ENCODE measurements at places on chromosomes 5 and 9.

- H3K27ac ChIP-seq = no peak overlapping the region
- H3K4me1 ChIP-seq = no peaks in the 10 kb centered on the region
- no peaks in the 10 kb centered on the region for H3K36me3 ChIP-seq
- H3K27me3 ChIP-seq = no peaks in the 10 kb centered on the region
- no peak for DNase-seq
- H3K4me3 ChIP-seq = no peak overlapping the region
Observed at GRCh38 chr5:4387290-4387689, 752.8 kb upstream of the ADAMTS16 start.

DNA sequence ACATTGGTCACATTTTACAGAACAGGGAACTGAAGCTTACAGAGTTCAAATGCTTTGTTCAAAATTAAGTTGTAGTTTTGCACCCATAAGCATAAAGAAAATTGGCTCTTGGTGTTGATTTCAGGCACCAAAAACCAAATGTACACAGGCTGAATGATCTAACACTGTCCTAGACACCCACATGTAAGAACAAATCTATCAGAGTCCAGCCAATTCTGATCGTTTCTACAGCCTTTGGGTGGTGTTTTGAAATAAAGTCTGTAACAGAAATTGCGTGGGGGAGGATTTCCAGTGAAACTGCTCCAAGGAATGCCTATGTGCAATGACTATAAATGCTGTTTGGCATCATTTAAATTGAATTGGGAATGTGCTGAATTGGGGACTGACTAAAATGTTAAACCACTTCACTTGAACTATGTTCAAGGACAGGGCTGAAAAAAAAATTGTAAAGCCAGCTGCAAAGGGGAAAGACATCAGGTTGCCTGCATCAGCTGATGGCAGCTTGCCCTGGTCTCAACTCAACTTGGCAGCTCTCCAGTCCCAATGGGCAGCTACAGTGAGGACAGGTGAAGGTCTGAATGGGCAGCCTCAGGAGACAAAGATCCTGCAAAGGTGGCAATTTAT, 92.2 kb upstream of the TRPC7 start:
- no peaks in the 10 kb centered on the region for H3K27me3 ChIP-seq
- no peaks in the 10 kb centered on the region for H3K36me3 ChIP-seq
- no peaks in the 10 kb centered on the region for H3K4me1 ChIP-seq
- no peak overlapping the region for H3K4me3 ChIP-seq
- DNase-seq = no peak

DNA sequence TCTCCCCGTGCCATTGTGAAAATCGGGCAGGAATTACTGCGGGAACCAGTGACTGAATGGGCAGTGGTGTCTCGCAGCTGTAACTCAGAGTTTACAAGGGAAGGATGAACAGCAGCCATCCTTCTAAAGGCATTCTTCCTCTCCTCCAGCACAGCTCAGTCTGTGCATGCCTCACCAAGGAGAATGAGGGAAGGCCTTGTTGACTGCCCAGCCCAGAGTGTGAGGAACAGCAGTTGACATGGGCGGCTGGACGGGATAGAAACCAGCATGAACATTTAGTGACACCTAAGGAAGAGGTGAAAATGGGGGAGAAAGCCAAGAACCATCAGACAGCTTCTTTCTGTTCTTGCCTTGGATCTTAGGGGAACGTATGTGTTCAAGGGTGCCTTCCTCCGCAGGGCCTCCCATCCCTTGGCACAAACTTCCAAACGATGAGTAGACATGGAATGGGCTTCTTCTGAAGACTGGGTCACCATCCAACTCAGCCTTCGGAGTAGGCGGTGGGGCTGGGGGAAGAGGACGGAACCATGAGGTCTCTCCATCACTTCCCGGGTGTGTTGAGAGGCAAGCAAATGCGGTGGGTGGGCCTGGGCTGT, 887 bp upstream of the PDE8B start:
- H3K4me3 ChIP-seq = peak overlapping the region; percentile 85
- H3K27ac ChIP-seq = no peak overlapping the region
- H3K4me1 ChIP-seq = peaks cover 14% of the 10 kb centered on the region
- peaks cover 55% of the 10 kb centered on the region for H3K27me3 ChIP-seq
- DNase-seq = no peak

DNA sequence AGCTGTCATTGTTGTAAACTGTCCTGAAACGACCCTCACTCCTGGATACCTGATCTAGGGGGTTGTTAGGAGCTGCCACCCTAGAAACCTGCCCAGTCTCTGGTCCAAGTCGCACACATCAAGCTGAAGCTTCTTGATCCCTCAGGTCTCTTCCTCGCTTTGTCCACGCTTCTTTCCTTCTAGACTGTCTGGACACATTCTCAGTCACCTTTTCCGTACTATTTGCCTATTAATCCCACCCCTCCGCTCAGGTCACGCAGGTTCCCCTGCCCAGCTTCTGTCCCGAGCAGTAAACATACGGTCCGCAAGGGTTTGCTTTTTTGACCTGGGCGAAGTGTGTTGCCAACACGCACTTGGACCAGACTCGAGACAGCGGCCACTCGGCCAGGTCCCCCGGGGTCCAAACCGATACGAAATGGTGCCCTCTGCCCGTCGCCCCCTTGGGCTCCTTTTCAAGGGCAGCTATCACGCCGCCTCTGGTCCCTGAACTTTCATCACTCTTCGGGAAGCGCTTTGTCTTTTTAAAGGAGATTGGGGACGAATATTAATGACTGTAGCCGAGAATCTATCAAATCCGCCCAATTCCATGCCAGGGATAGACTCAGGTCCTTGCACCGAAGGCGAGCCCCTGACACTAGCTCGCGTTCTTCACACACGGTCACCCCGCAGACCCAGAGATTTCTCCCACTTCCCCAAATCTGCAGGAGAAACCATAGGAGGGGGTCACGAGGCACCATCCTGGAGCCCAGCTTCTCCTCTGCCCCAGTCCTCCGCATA, 814 bp downstream of the PLCXD3 start:
- H3K4me3 ChIP-seq = no peak overlapping the region
- no peaks in the 10 kb centered on the region for H3K4me1 ChIP-seq
- no peaks in the 10 kb centered on the region for H3K36me3 ChIP-seq
- no peak for DNase-seq
- peaks cover 17% of the 10 kb centered on the region for H3K27me3 ChIP-seq

- no peak overlapping the region for H3K4me3 ChIP-seq
- no peaks in the 10 kb centered on the region for H3K27me3 ChIP-seq
- no peak for DNase-seq
- no peaks in the 10 kb centered on the region for H3K4me1 ChIP-seq
- peaks cover 57% of the 10 kb centered on the region for H3K36me3 ChIP-seq
Observed at GRCh38 chr5:62488531-62488930, 76.0 kb downstream of the IPO11 start.

- no peaks in the 10 kb centered on the region for H3K4me1 ChIP-seq
- no peaks in the 10 kb centered on the region for H3K36me3 ChIP-seq
- no peak overlapping the region for H3K27ac ChIP-seq
- no peak for DNase-seq
Observed at GRCh38 chr5:60673334-60673733, 26.6 kb downstream of the DEPDC1B start.

DNA sequence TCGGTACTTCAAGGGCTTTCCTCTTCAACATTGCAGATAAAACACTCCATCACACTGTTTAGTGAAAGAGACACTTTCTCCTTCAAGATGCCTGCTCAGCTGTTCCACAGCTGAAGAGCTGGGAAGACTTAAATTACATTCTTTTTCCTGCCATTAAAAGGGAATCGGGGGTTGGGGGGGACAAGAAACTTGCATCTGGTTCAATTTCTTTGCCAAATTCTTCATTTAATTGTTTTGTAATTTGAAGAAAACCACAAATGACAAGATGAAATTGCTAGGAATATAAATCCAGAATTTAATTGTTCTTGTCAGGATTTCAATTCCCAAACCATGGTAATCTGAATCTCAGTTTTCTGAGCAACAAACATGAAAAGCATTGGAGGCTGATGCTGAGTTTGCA, 478.3 kb downstream of the EBF1 start:
- H3K4me1 ChIP-seq = no peaks in the 10 kb centered on the region
- no peaks in the 10 kb centered on the region for H3K36me3 ChIP-seq
- H3K27me3 ChIP-seq = no peaks in the 10 kb centered on the region
- no peak for DNase-seq

GRCh38 chr9:11457825-11458790, 845.3 kb upstream of the PTPRD start:
- no peaks in the 10 kb centered on the region for H3K27me3 ChIP-seq
- H3K27ac ChIP-seq = no peak overlapping the region
- no peaks in the 10 kb centered on the region for H3K36me3 ChIP-seq
- H3K4me1 ChIP-seq = no peaks in the 10 kb centered on the region
- DNase-seq = no peak
- no peak overlapping the region for H3K4me3 ChIP-seq

DNA sequence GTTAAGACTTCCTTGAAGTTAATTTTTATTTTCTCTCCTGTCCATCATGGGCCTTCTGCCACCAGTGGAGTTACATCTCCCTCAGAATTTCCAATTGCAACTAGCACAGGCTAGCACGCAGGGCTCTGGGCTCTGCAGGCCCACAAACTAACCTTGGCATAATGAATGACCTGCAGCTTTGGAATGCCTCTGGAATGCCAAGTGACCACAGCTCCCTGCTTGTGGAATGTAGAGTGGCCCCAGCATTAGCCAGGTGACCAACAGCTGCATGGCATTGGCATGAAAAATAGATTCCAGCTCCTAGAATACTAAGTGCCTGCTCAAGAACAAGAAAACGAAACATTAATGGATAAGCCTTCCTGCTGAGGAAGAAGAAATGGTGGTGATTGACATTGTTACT, 726.1 kb downstream of the BRINP1 start:
- no peak for DNase-seq
- no peaks in the 10 kb centered on the region for H3K36me3 ChIP-seq
- no peak overlapping the region for H3K4me3 ChIP-seq
- no peaks in the 10 kb centered on the region for H3K4me1 ChIP-seq
- H3K27ac ChIP-seq = no peak overlapping the region

DNA sequence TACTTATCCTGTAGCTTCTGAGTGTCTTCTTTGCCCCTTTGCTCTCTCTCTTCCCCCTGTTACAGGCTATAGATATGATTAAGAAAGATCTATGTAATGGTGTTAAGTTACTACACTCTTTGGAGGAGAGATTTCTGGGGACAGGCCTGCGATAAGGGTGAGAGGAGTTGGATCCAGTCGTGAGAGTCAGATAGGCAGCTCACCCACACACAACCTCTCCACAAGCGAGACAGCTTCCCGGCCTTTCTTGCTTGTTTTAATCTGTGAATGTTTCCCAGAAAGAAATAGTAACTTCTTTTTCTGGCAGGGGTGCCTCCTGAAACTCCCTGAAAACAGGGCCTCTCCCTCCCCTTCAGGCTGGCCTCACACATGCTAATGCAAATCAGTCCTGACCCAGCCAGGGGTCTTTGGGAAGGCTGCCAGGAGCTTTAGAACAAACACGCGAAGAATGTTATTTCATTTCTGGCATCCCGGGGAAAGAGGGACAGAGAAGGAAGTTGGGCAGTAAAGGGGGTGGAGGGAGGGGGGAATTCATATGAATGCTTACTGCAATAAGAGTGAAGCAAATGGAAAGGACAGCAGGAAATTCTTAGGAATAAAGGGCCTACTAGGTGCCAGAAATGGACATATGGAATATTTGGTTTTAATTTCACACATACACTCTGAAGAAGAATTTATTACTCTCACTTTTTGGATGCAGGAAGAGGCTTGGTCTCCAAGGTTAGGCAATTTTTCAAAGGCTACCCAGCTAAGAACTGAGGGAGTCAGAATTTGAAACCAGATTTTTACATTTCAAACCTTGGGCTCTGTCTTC, 215.8 kb upstream of the TRIM32 start:
- no peaks in the 10 kb centered on the region for H3K4me1 ChIP-seq
- peaks cover 2% of the 10 kb centered on the region for H3K36me3 ChIP-seq
- no peak overlapping the region for H3K27ac ChIP-seq
